ENCODE measurements at places on chromosomes 12 and 14. TPM values are rescaled to one million over a fixed set of nuclear protein-coding genes. Genes with fewer than 3 reads are reported as not detected.

- DNase-seq = no peak
These were observed 1201.0 kb downstream of the FSCB start for GRCh38 chr14:43306053-43306452.

AMIGO2 gene
- 4.8 TPM for total RNA-seq

DNA sequence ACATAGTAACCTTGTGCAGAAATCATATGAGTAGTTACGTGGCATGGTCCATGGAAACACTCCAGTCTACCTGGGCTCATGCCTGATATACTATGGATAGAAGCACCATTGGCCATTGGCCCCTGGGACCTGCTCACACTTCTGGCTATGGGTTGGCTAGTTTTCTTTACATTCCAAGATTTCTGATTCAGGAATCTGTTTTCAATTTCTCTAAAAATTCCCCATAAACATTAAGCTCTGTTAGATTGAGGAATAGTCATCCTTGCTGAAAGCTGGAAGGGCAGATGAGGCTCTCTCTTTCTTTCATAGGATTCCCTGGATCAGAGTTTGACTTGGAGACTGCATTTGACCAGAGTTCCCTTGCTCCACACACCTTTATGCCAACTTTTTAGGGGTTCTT, 37.3 kb upstream of the RAP1B start:
- no peak for DNase-seq

DNA sequence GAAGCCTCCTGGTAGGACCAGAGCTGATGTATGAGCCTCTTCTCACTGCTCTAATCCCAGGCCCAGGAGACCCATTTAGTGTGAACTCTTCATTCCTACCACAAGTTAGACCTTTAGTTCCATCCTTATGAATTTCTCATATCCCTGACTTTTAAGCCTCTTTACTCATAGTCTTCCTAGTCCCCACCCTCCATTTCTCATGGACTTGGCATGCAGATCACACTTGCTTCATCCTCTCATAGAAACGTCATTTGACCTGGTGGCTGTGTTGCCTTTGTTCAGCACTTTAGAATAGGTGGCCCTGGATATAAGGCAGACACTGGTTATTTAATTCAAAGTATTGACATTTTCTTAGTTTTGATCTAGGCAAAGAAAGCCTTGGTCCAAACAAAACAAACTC, 99.5 kb downstream of the SLC16A7 start:
- no peak for DNase-seq

GRCh38 chr14:104400355-104400754, 179.2 kb upstream of the C14orf180 start:
- DNase-seq = no peak

DNA sequence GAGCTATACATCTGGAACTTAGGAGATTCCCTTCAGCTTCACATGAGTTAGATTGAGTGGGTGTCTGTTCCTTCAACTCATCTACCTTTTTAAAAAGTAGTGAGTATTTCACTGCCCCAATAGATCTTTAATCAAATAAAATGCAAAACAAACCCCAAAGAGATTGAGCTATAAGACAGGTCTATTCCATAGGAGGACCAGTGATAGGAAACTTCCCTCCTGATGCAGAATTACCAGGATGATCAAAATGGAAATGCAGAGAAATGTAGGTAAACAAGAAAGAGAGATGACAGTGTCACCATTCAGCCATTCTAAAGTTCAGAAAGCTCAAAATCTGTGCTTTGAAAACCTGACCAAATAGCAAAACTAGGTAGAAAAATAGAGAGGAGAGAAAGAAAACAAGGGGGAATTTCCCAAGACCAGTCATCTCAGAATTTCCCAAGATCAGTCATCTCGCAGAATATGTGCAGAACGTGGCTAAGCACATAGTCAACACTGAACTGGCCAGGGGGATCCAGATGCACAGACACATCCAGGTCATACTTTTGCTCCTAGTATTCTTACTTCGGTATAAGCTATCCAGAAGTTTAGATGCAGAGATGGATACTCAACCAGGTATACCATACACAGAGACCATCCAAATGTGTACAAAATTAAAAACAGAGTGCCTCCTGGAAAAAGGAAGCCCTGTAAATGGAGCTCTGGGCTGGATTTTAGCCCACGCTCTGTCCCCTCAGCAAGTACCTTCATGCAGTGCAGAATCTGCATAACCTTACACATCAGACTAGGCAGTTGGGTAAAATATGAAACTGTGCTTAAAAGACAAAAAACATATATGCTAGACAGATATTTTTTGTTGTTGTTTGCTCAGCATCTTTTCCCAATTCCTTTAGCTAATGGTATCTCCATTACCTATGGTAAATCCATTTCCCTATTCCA, 27.4 kb downstream of the SLC41A2 start:
- DNase-seq = no peak

LUM gene
- total RNA-seq = 68.5 TPM

DNA sequence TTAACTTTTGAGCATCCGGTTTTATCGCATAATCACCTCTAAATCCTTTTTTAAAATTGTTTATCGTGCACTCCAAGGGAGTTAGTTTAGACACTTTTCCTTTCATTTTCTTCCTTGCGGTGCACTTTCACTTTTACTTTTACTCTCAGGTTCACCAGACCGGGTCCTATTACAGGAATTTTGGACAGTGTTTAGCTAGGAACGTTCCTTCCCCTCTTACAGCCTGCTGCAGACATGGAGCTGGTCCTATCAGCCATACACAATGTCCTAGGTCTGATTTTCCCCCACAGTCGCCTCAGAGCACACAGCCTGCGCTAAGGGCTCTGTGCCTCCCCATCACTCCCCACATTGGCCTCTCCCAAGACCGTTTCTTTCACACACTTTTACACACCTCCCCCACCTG, 103.9 kb downstream of the ALG10 start:
- no peak for DNase-seq

GRCh38 chr14:89862856-89863255, 91.7 kb downstream of the EFCAB11 start:
- no peak for DNase-seq

- no peak for DNase-seq
These were observed 1299.8 kb upstream of the TMEM132C start for GRCh38 chr12:126967152-126967551.

DNA sequence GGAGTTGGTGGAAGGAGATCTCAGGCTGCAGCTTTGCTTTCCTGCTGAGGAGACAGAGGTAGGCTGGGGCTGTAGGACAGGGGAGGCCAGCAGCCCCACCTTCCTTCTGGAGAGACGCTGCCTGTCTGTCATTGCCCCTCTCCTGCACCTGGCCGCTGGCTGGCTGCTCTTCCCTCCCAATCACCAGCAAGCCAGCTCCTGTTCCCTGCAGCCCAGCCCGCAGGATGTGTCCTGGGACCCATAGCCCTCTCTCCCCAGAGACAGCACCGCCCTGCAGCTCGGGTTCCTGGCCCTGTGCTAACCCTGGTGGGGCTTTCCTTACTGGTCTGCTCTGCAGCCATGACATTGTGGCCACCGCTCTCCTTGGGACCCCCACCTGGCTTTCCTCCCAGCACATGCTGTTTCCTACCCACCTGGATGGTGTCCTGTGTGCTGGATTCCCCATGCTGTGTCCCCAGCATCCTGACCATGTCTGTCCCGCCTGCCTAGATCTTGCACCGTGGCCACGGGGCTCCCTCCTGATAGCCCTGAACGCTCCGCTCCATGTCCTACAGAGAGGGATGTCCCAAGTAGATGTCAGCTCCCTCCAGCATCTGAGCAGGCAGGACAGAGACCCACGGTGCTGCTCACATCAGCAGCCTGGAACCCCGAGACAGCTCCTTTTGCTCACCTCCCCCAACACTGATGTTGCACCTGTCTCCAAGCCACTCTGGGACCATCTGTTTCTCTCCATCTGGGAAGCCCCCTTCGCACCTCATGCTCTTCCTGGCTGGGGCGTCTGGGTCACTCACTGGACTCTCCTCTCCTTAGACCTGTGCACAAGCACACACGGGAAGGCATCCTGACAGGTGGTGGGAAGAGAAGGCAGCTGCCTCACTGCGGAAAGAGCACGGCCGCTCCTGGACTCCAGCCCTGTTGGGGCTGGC, 1.1 kb upstream of the MTA1 start:
- no peak for DNase-seq

GRCh38 chr12:126419131-126419530, 1353.9 kb downstream of the AACS start:
- DNase-seq = no peak

NELL2 gene
- total RNA-seq = 2.4 TPM

DNA sequence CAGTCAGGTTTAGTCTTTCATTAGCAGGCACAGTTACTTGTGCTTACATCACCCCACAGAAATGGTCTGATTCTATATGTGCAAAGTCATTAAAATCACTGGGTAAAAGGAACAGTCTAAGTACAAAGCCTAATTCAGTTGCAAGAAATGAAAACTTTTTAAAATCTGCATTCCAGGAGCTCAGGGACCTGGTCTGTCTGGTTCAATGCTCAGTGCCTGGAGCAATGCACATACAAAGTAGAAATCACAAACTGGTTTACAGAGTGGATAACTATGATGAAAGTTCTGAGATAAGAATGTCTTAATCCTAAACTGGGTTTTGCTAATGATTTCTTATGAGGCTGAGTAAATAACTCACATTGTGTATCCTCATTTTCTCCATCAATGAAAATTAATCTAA, 28.7 kb downstream of the LMNTD1 start:
- DNase-seq = no peak

GRCh38 chr12:99436584-99436983, 211.0 kb upstream of the GARIN6 start:
- DNase-seq = no peak

- DNase-seq = no peak
These were observed 10.3 kb downstream of the ANKRD52 start for GRCh38 chr12:56247923-56248322.

GRCh38 chr12:54437243-54437642, 18.2 kb upstream of the ITGA5 start:
- DNase-seq = no peak

GRCh38 chr14:105700622-105701288, 174.4 kb downstream of the TMEM121 start:
- no peak for DNase-seq

NPFF gene
- total RNA-seq = not detected

All from mucosa of descending colon (tissue), 3 donors.